ENCODE measurements at places on chromosomes 2 and 18. TPM values are rescaled to one million over a fixed set of nuclear protein-coding genes. Genes with fewer than 3 reads are reported as not detected.

RTP5 gene
- total RNA-seq = not detected

CXCR4 gene
- total RNA-seq = 130 TPM

TGOLN2 gene
- total RNA-seq = 60.1 TPM

CYS1 gene
- not detected for total RNA-seq

SEH1L gene
- total RNA-seq = 64.4 TPM

CABYR gene
- total RNA-seq = 3.7 TPM

PLGLB2 gene
- 0.65 TPM for total RNA-seq

ERMN gene
- not detected for total RNA-seq

ABCG8 gene
- total RNA-seq = not detected

UGT1A5 gene
- not detected for total RNA-seq

RAB17 gene
- 6.8 TPM for total RNA-seq

DSC3 gene
- total RNA-seq = 0.16 TPM

LTBP1 gene
- 9.2 TPM for total RNA-seq

EVX2 gene
- not detected for total RNA-seq
